ENCODE measurements at places on chromosomes 1 and 21.

GRCh38 chr1:1204998-1205768 is 1.2 kb downstream of the TNFRSF18 start:
- DNase-seq, result no peak

- no peak for DNase-seq
Measured at GRCh38 chr1:15008783-15009729, 144.5 kb upstream of the TMEM51 start.

- DNase-seq, result no peak
Measured at GRCh38 chr1:183630748-183631147, 4.8 kb downstream of the ARPC5 start.

GRCh38 chr21:24276204-24276603 is 1331.1 kb downstream of the MRPL39 start:
- DNase-seq, result no peak

Measured in NK-92 treated with Interleukin-12 subunit alpha and Interleukin-12 subunit beta, amount 100 ng/mL, for 24 hours (cell line).